Activated T-cell treated with anti-CD3 and anti-CD28 coated beads, Interleukin-2, amount 50 U/mL, for 72 hours (primary cell): ENCODE measurements at places on chromosomes 11 and 22.

GRCh38 chr22:25072406-25072805 lies 119.9 kb downstream of the KIAA1671 start:
- no peaks in the 10 kb centered on the region for H3K27me3 ChIP-seq
- H3K36me3 ChIP-seq: no peaks in the 10 kb centered on the region
- DNase-seq: no peak
- peaks cover 99% of the 10 kb centered on the region for H3K4me1 ChIP-seq
- peak overlapping the region; percentile 95 for H3K4me3 ChIP-seq
- H3K27ac ChIP-seq: no peak overlapping the region

- H3K4me1 ChIP-seq: no peaks in the 10 kb centered on the region
- no peaks in the 10 kb centered on the region for H3K36me3 ChIP-seq
- H3K27me3 ChIP-seq: no peaks in the 10 kb centered on the region
- no peak overlapping the region for H3K27ac ChIP-seq
These were observed 53.7 kb downstream of the TECTA start for GRCh38 chr11:121154486-121155314.

DNA sequence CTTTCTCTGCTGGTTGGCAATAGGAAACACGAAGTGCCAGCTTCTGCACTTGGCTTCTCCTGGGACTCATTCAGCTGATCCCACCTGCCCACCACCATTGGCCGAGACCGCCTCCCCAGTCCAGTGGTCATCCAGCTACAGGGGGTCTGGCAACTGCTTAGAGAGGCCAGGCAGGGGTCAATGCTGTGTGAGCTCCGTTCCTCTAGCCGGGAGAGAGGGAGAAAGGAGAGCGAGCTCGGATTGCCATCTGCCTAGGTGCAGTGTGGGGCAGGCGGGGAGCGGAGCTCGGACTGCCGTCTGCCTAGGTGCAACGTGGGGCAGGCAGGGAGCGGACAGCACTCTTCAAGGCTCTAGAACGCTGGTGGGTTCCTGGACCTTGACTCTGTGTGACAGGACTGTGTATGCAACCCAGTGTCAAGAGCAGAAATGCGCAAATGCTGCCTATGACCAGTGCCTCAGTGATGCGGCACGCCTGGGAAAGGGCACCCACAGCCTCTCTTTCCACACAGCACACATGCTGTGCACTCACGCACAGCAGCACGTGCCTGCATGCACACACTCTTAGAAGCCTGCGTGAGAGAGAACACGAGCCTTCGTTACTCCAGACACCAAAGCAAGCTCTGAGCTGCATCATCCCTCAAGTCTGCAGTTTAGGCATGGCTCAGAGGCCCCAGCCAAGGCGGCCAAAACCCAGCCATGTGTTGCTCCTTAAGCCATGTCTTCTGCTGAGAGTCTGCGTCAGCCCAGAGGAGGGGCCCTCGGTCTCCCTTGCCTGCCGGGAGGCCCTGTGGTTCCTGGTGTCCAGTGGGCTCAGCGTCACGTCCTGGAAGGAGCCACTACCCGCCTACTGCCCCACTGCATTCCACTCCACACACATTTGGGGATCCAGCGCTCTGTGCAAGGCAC lies 26.8 kb upstream of the JAM3 start:
- H3K27me3 ChIP-seq: peaks cover 10% of the 10 kb centered on the region
- H3K27ac ChIP-seq: no peak overlapping the region
- no peak overlapping the region for H3K4me3 ChIP-seq
- peaks cover 18% of the 10 kb centered on the region for H3K4me1 ChIP-seq

GRCh38 chr11:13249992-13250391 lies 27.6 kb upstream of the BMAL1 start:
- DNase-seq: no peak
- no peaks in the 10 kb centered on the region for H3K36me3 ChIP-seq
